ENCODE measurements at places on chromosomes 1 and 21. TPM values are rescaled to one million over a fixed set of nuclear protein-coding genes. Genes with fewer than 3 reads are reported as not detected.

Gene TEDDM1
- not detected for total RNA-seq

Gene NCAM2
- 0.89 TPM for total RNA-seq

DNA sequence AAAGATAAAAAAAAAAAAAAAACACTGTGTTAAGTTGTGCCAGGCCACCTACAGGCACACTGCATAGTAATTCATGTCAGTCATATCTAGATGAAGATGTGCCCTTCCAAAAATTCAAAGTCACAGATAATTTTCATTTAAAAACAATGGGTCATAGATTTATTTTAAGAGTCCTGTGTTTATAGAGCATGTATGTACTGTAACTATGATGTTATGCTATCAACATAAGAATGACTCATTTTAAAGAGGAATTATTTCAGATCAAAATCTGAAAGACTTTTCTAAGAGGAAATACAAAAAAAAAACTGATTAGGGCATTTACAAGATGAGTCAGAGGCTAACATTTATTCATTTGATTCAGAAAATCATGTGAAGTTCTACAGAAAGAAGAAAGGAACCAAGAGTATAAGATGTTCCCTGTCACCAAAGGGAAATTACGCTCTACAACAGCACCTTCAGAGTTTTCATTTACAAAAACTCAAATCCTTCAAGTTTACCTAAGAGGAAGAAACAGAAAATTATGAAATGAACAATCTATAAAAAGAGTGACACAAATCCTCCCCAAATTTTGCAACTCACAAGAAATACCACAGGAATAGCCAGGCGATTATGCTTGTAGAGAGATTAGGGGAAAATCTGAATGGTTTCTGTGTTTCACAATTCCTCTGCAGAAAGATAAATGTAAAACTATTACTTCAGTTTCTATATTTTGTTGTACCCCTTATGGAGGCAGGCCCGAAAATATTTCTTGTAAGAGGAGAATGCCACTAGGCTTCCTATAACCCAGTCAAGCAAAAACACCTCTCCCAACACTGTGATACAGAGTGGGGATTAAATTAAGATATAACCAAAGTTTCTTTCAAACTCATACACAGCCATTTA, 13.8 kb downstream of the TP53BP2 start:
- no peak for DNase-seq

- DNase-seq: no peak
These were observed 86.5 kb upstream of the OLFM3 start for GRCh38 chr1:102083192-102083591.

Gene EDARADD
- 8.6 TPM for total RNA-seq

DNA sequence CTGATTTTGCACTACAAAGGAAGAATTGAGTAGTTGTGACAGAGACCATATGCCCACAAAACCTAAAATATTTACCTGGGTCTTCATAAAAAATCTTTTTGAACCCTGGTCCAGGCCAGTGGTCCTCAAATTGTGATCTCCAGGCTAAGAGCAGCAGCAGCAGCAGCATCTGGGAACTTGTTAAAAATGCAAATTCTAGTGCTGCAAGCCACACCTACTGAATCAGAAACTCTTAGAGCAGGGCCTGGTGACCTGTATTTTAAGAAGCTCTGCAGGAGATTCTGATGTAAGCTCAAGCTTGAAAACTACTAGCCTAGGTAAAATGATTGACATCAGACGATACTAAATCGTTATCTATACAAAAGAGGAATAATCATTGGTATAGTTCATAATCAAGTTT, 112.2 kb downstream of the LRRC7 start:
- DNase-seq: no peak

Gene ZFP69B
- total RNA-seq: 1.1 TPM

Gene RGS16
- total RNA-seq: 0.76 TPM
